HEK293T (cell line): ENCODE measurements at places on chromosomes 16 and 17.

DNA sequence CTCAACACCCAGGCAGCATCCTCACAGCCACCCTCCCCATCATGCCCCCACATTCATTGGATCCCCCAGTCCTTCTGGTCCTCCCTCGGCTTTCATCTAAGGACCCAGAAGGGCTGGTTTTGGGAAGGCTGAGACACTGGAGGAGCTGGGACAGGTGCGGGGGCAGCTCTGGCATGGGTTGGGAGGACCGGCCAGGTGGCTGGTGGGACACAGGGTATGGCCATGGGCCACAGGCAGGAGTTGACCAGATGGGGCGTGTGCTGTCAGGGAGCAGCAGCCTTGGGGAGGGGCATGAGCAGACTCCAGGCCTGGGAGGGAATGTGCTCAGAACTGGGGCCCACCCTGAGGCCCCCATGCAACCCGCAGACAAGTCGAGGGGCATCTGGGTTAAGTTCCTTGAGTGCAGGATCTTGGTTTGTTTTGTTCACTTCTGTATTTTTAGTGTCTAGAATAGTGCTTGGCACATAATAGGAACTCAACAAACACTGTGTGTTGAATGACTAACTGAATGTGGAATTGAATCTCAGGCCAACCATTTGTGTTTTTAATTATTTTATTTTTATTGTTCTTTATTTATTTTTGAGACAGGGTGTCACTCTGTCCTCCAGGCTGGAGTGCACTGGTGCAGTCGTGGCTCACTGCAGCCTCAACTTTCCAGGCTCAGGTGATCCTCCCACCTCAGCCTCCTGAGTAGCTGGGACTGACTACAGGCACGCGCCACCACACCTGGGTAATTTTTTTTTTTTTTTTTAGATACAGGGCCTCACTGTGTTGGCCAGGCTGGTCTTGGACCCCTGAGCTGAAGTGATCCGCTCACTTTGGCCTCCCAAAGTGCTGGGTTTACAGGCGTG is 5.6 kb downstream of the P2RX1 start:
- no peak for DNase-seq

DNA sequence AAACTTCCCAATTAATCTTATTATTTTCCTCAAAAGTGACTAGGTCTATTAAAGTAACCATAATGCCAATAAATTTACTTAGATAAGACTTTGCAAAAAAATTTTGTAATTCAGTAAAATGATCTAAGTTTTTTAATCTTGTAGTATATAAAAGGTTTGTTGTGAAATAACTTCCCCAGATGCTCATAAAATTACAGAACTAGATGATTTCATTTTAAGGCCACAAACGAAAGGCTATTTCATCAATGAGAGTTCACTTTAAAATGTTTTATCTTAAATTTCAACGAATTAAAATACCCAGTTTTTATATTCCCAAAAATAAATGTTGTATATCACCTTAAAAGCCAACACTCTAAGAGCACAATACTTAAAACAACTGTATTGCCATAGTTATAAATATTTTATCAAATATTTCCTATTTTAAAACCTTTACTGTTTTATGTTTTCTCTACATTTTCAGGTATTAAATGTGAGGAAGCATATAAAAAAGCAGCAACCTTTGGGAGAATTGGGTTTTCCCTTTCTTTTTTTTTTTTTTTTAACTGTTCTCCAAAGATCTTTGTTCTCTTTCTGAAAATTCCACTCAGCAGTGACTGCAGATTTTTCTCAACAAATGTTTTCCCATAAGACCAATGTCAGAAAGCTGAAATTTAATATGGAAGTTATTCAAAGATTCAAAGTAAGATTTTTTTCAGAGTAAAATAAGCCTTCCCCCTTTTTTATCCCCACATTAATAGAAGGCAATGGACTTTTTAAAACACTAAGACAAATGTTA is 169.9 kb downstream of the CYB561 start:
- DNase-seq, result no peak

DNA sequence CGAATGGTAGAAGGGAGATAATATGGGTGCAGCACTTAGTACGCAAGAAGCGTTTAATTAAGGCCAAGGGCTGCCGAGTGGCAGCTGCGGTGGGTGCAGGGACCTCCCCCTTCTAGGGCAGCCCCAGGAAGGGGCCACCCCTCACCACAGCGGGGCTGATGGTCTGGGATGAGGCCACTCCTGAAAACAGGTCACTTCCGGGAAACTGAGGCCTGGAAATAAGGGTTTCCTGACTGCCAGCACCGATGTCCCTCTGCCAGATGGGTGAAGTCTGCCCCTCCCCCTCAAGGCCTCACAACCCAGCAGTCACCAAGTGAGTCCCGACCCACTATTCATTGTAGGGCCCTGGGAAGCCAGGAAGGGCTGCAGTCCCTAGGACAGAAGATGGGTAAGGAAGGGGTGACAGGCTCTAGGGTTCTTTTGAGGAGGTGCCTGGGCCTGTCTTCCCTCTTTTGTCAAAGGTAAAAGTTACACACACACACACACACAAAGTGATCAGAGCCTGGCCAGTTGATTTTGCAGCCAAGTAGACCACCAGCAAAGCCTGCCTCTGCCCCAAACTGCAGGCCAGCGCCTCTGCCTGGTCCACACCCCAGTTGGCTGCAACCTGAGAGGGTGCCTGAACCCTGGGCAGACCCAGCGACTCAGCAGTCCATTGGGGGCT is 12.5 kb downstream of the SREBF1 start:
- no peak for DNase-seq

GRCh38 chr17:78497115-78497540 is 80.1 kb downstream of the DNAH17 start:
- peak; percentile 87 for DNase-seq

DNA sequence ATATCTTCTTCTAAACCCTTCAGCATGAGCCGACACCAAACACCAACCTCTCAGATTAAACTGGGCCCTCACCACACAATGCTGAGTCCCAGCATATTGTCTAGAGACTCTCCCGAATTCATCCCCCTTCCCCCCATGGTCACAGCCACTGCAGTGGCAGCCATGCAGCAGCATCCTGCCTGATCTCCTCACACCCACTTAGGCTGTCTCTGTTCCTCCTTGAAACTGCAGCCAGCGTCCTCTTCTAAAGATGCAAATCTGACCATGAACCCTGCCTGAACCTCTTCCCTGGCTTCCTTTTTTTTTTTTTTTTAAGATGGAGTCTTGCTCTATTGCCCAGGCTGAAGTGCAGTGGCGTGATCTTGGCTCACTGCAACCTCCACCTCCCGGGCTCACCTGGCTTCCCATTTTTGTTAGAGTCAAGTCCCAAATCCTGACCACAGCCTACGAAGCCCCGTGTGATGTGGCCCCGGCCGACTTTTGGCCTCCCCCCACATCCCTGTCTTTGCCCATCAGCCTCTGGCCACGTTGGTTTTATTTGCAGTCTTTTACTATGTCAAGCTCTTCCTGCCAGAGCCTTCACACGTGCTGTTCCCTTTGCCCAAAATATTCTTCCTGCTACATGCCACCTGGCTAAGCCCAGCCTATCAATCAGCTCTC is 2.8 kb downstream of the FA2H start:
- no peak for DNase-seq

- no peak for DNase-seq
Observed at GRCh38 chr16:68401871-68402747, 46.2 kb downstream of the SMPD3 start.

- DNase-seq, result no peak
Observed at GRCh38 chr16:67594256-67594915, 32.1 kb downstream of the CTCF start.
